ENCODE measurements at places on chromosomes 3 and 15. TPM values are rescaled to one million over a fixed set of nuclear protein-coding genes. Genes with fewer than 3 reads are reported as not detected.

CLDN18 gene
- not detected for total RNA-seq

GABRB3 gene
- 0.51 TPM for total RNA-seq

- H3K4me3 ChIP-seq, result no peak overlapping the region
- no peak overlapping the region for H3K27ac ChIP-seq
- no peak for DNase-seq
- no peaks in the 10 kb centered on the region for H3K36me3 ChIP-seq
- H3K27me3 ChIP-seq, result no peaks in the 10 kb centered on the region
Observed at GRCh38 chr15:72034859-72035650, 82.9 kb downstream of the MYO9A start.

DNA sequence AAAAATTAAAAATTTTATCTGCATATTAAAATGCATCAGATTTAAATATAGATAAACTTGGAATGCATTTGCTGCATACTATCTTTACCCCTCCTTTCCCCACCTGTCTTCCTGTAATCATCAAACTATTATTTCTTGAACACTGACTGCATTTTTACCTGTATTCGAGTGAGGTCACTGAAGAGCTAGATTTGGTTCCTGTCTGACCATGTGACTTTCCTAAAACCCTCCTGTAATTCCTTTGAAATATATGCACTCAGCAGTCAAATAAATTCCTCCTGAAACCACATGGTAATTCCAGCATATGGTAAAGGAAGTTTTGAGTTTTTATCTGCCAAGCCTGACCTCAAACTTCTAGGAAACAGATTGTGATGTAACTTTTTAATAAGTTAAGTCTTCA is 445.6 kb upstream of the FRG2C start:
- no peak for DNase-seq
- H3K36me3 ChIP-seq, result no peaks in the 10 kb centered on the region
- peaks cover under 1% of the 10 kb centered on the region for H3K27me3 ChIP-seq
- H3K4me3 ChIP-seq, result no peak overlapping the region
- no peak overlapping the region for H3K27ac ChIP-seq

DNA sequence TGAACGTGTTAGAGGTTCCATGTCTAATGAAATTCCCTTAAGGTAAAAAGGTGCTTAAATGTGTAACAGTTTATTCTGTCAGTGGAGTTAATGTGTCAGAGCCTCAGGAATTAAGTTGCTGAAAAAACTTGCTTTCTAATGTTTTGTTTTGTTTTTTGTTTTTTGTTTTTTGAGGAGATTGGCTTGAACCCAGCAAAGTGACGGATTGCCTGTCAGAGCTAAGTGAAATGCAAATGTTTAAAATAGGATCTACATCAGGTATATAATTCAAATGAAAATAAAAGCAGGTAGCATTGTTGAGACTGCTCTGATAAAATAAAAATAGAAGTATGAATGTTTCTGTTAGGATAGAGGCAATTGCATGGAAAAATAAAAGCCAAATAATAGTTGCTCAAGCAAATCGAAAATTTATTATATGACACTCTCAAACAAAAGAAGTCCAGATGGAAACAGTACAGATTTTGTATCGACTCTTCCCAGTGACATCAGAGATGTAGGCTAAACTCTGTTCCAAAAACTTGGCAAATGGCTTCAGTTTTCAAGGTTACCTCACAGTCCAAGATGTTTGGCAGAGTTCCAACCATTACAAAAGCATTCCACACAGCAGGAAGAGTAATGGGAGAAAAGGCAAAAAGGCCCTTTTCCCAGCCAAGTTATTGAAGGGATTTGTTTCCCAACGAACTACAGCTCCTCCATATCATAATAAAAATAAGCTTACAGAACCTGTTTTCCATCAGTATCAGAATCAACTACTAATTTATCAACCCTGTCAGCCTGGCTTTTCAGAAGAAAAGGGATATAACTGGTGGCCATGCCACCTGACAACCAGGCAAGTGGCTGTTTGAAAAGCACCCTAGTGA is 291.0 kb downstream of the TBL1XR1 start:
- no peak for DNase-seq
- H3K36me3 ChIP-seq, result no peaks in the 10 kb centered on the region
- no peak overlapping the region for H3K27ac ChIP-seq
- no peaks in the 10 kb centered on the region for H3K4me1 ChIP-seq

- H3K27me3 ChIP-seq, result peaks cover 7% of the 10 kb centered on the region
- H3K27ac ChIP-seq, result no peak overlapping the region
- no peak for DNase-seq
- H3K4me1 ChIP-seq, result no peaks in the 10 kb centered on the region
- no peaks in the 10 kb centered on the region for H3K36me3 ChIP-seq
Observed at GRCh38 chr15:51163843-51164242, 69.1 kb upstream of the TNFAIP8L3 start.

GRCh38 chr15:71678191-71678590 is 132.2 kb upstream of the NR2E3 start:
- H3K27me3 ChIP-seq, result no peaks in the 10 kb centered on the region
- H3K4me3 ChIP-seq, result no peak overlapping the region
- no peaks in the 10 kb centered on the region for H3K4me1 ChIP-seq
- H3K36me3 ChIP-seq, result no peaks in the 10 kb centered on the region
- no peak for DNase-seq

PLA2G4E gene
- not detected for total RNA-seq

DNA sequence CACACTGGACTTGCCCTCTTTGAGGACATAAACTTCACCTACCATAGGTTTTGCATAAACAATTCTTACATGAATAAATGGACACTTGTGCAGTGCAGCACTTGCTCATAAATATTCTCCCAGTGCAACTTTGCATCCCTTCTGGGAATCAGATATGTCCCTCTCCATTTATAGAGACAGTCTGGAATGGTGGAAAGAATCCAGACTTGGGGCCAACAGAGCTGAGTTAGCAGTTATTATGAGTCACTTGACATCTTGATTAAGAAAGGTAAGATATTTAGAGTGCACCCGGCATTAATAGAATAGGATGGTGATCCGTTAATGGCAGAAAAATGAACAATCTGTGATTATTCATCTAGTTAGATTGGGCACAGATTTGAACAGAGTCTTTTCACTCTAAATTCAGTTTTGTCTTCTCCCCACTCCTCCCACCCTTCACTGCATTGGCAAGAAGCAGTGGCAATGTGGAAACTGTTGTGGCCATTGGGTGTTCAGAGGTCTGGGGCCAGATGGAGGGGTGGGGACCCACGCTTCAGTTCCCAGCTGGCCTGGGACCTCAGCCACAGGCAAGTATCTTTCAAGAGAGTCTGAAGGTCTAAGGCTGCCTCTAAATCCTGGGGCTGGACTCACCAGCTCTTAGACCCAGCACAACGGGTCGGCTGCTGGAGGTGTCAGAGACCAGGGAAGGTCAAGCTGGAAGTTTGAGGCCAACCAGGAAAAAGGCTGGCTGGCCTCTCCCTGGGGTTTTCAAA is 58.9 kb upstream of the KY start:
- no peak overlapping the region for H3K4me3 ChIP-seq
- DNase-seq, result no peak
- no peaks in the 10 kb centered on the region for H3K27me3 ChIP-seq

DNA sequence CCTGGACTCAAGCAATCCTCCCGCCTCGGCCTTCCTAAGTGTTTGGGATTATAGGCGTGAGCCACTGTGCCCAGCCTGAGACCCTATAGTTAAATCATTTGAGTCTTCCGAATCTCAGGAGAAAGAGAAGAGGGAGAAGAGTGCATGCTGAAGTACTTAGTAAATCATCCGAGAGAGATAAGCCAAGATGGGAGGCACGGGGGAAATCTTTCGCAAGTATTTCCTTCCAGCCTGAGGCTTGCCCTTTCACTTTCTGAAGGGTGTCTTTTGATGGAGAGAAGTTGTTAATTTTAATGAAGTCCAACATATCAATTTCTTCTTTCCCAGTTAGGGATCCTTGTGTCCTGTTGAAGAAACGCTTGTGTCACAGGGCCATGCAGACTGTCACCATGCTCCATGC is 97.1 kb upstream of the SLC6A6 start:
- H3K27ac ChIP-seq, result no peak overlapping the region
- no peaks in the 10 kb centered on the region for H3K36me3 ChIP-seq
- no peaks in the 10 kb centered on the region for H3K27me3 ChIP-seq
- no peaks in the 10 kb centered on the region for H3K4me1 ChIP-seq
- no peak for DNase-seq

MME gene
- 0.54 TPM for total RNA-seq

DNA sequence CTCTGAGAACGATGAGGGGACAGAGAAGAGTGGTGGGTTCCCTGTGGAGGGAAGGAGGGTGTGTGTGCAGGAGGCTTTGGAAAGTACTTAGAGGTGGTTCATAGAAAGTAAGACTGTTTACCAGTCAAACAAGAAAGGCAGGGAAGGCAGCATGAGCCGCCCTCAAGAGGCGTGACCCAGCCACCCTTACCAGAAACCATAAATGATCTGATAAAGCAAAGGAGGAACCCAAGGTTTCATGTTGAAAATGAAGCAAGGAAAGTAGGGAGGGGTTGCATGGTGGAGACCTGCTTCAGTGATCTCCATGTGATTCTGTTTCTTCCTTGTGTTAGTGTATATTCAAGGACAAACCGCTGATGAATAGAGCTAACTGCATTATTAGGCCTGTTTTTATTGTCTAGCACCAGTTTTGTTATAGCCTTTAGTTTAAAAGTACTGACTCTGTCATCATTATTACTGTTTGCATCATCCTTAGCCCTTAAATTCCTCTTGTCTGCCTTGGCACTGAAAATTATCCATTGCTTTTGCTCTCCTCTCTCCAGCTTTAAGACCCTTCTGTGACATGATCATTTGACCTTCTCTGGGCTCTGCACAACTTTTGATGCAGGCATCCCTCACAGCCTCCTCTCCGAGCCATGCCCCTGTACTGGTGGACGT is 96.1 kb downstream of the STAC start:
- no peaks in the 10 kb centered on the region for H3K36me3 ChIP-seq
- no peak overlapping the region for H3K4me3 ChIP-seq
- H3K27ac ChIP-seq, result no peak overlapping the region

CLEC3B gene
- total RNA-seq, result 0.75 TPM

DNA sequence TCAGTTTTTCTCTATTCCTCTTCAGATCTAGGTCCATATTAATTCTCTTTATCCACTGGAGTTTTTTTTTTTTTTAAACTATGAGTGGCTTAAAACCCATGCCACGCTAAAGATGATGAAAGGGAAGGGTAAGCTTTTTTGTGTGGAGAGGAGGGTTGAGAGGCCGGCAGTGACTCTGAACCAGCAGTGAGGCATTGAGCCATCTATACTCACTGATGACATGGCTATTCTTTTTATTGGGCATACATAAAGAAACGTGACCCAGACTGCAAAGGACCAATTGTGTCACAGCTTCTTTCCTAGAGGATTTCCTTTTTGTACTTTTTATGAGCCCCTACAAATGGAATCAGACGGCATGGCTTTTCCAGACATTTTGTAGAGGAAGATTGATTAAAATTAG is 662.2 kb downstream of the AGBL1 start:
- no peak overlapping the region for H3K27ac ChIP-seq
- no peak overlapping the region for H3K4me3 ChIP-seq
- no peaks in the 10 kb centered on the region for H3K36me3 ChIP-seq
- no peaks in the 10 kb centered on the region for H3K27me3 ChIP-seq
- H3K4me1 ChIP-seq, result no peaks in the 10 kb centered on the region

- H3K27me3 ChIP-seq, result no peaks in the 10 kb centered on the region
- no peak overlapping the region for H3K4me3 ChIP-seq
- no peak for DNase-seq
- H3K36me3 ChIP-seq, result no peaks in the 10 kb centered on the region
- no peak overlapping the region for H3K27ac ChIP-seq
Observed at GRCh38 chr3:14540821-14541385, 761 bp upstream of the GRIP2 start.

TPRG1 gene
- total RNA-seq, result 0.13 TPM

- no peak overlapping the region for H3K4me3 ChIP-seq
- no peak for DNase-seq
- no peaks in the 10 kb centered on the region for H3K4me1 ChIP-seq
- no peaks in the 10 kb centered on the region for H3K36me3 ChIP-seq
- H3K27ac ChIP-seq, result no peak overlapping the region
- H3K27me3 ChIP-seq, result no peaks in the 10 kb centered on the region
Observed at GRCh38 chr15:55031727-55032126, 165.0 kb downstream of the RSL24D1 start.

DNA sequence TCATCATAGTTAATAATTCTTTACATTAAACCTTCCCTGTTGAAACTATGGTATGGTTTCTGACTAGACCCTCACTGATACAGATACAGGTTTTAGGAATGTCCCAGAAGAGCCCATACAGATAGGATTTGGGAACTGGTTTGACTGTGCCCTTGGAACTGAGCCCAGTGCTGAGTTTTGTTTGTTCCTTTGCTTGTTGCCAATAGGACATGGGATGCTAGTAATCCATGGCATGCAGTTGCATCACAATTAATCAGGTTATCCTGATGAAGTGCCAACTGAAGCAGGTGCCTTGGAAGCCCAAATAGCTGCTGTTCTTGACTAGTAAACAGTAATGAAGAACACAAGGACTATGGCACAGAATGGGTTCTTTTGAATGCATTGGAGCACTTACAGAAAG is 230.6 kb downstream of the NEK10 start:
- no peak overlapping the region for H3K27ac ChIP-seq
- no peaks in the 10 kb centered on the region for H3K36me3 ChIP-seq
- H3K4me1 ChIP-seq, result no peaks in the 10 kb centered on the region
- peaks cover 3% of the 10 kb centered on the region for H3K27me3 ChIP-seq
- DNase-seq, result no peak

MAP1A gene
- 0.30 TPM for total RNA-seq

COL7A1 gene
- 2.7 TPM for total RNA-seq

DNA sequence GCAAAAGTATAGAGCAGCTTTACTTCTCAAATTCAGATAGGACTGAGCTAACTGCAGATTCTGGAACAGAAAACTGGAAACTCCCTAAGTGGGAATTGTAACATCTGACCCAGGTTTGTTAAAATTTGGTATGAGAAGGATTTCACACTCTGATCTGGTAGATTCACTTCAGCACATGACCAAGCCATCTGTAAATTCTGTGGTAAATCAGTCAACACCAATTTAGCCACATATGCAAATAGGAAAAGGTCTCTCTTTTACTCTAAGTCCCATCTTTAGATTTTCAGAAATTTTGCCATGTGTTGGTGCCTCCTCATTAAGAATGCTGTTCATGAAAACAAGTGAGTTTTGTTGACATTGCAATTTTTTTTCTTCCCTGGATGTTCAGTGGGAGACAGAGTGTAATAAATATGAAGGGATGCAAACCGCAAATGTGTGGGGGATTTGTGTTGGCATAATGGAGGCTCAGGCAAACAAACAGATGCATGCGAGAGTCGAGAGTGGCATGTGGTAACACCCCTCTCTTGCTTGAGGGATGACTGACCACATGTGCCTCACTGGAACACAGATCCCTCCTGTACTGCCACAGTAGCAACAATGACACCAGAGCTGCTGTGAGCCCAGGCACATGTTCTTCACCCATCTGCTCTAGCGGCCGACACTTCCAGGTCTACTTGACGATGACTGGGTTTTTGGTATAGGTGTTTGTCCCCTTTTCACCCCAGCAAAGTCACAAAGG is 146.6 kb downstream of the FEZF2 start:
- no peak for DNase-seq
- H3K4me3 ChIP-seq, result no peak overlapping the region
- H3K36me3 ChIP-seq, result no peaks in the 10 kb centered on the region

GRCh38 chr3:55592572-55592971 is 105.5 kb upstream of the WNT5A start:
- H3K27me3 ChIP-seq, result no peaks in the 10 kb centered on the region
- H3K4me1 ChIP-seq, result no peaks in the 10 kb centered on the region
- no peak overlapping the region for H3K4me3 ChIP-seq
- H3K27ac ChIP-seq, result no peak overlapping the region
- H3K36me3 ChIP-seq, result no peaks in the 10 kb centered on the region

GRCh38 chr3:184395320-184395660 is 15.4 kb downstream of the CHRD start:
- no peak for DNase-seq
- H3K36me3 ChIP-seq, result no peaks in the 10 kb centered on the region
- H3K27ac ChIP-seq, result no peak overlapping the region
- no peaks in the 10 kb centered on the region for H3K27me3 ChIP-seq
- no peak overlapping the region for H3K4me3 ChIP-seq
- no peaks in the 10 kb centered on the region for H3K4me1 ChIP-seq

- no peaks in the 10 kb centered on the region for H3K36me3 ChIP-seq
- H3K27ac ChIP-seq, result peak overlapping the region; percentile 69
- peaks cover 11% of the 10 kb centered on the region for H3K4me1 ChIP-seq
Observed at GRCh38 chr15:76286271-76286879, 24.9 kb downstream of the ETFA start.
